ENCODE measurements at places on chromosomes 7 and 10.

DNA sequence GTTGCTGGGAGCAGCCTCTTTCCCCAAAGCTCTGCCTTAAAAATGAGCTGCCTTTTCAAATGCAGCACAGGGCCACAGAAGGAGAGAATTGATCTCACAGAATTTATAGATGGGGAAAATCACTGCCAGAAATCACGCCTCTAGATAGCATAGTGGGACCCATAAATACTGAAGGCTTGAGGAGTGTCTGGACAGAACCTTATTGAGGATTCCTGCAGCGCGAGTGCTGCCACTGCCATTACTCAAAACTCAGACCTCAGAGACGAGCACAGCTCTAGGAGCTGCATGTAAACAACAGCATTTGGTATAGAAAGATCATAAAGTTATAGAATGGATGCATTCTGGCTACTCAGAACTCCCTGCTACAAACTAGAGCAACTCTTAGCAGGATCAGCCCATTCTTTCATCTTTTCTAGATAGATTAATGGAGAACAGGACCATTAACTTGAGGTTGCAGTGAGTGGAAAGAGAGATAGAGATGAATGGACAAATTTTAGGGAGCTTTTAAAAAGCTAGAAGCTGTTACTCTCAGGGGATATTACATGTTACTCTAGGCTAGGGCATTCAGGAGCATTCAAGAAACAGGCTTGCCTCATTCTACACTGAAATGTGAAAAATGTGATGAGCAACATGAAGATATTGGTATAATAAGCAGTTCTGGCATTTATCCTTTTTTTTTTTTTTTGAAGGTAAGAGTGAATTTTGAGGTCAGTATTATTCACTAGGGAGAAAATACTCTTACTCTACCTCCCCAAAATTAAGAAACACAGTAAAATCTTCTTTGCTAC is 267.2 kb upstream of the SLC26A5 start:
- DNase-seq, result no peak

GRCh38 chr7:102287111-102287980 is 678 bp downstream of the SH2B2 start:
- no peak for DNase-seq

- no peak for DNase-seq
These were observed 110.3 kb downstream of the RNF133 start for GRCh38 chr7:122588621-122589020.

DNA sequence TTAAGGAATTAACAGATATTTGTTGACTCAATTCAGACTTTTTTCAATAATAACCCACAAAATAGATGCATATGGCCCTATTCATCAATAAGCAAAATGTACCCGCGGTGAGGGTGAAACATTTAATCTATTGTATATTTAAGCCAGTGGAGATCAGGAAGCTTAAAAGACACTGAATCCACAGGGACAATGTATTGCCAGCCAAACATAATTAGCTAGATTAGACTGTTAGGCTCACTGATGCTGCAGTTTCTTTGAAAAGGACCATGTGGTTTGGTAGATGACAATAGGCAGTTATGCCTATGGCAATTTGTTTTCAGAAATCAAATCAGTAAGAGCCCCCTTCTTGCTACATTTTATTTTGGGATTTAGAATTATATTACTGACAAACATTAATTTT is 87.3 kb upstream of the PLXDC2 start:
- DNase-seq, result no peak

DNA sequence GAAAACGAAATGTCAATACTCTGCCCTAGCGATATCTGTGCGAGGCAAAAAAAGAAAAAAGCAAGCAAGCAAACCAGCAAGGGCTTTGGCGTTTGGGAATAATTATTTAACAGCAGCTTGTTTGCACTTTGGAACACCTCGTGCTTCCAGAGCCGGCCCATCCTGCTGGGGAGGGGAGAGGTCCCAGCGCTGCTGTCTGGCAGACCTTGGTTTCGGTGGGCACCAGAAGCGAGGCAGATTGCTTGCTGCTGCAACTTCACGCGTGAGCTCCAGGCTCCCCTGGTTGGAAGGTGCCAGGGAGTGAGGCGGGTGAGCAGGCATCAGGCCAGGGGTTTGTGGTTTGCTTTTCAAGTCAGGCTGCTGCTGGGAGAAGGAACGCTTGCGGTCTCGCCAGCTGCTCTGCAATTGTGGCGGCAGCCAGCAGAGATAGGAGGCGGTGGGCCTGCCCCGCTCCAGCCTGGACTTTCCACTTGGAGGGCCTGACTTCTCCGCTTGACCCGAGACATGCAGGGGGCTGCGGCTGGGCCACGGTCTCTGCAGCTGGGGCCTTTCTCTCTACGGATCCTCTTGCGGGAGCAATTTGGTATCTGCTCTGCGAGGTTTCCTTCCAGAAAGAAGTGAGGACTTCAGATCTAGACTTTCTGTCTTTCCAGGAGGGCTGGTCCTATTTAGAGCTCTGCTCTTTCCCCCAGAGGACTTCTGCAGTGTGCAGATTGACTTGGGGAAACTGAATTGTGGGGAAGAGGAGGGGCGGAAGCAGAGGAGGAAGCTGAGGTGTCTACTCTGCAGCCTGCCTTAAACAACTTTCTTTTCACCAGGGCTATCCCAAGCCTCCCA is 131.4 kb downstream of the PRPF18 start:
- no peak for DNase-seq

GRCh38 chr7:141668853-141669252 is 33.1 kb downstream of the DENND11 start:
- DNase-seq, result no peak

- no peak for DNase-seq
These were observed 103.8 kb downstream of the CNNM2 start for GRCh38 chr10:103021900-103022293.

GRCh38 chr7:105196473-105196872 is 182.5 kb downstream of the KMT2E start:
- DNase-seq, result no peak

GRCh38 chr10:11204351-11204942 is 186.8 kb downstream of the CELF2 start:
- DNase-seq, result no peak
